Mesenchymal stem cell (in vitro differentiated cells and primary cell): ENCODE measurements at places on chromosomes 16 and 17.
A peak's percentile ranks its signal among the peaks of the same experiment; 100 is the strongest.

DNA sequence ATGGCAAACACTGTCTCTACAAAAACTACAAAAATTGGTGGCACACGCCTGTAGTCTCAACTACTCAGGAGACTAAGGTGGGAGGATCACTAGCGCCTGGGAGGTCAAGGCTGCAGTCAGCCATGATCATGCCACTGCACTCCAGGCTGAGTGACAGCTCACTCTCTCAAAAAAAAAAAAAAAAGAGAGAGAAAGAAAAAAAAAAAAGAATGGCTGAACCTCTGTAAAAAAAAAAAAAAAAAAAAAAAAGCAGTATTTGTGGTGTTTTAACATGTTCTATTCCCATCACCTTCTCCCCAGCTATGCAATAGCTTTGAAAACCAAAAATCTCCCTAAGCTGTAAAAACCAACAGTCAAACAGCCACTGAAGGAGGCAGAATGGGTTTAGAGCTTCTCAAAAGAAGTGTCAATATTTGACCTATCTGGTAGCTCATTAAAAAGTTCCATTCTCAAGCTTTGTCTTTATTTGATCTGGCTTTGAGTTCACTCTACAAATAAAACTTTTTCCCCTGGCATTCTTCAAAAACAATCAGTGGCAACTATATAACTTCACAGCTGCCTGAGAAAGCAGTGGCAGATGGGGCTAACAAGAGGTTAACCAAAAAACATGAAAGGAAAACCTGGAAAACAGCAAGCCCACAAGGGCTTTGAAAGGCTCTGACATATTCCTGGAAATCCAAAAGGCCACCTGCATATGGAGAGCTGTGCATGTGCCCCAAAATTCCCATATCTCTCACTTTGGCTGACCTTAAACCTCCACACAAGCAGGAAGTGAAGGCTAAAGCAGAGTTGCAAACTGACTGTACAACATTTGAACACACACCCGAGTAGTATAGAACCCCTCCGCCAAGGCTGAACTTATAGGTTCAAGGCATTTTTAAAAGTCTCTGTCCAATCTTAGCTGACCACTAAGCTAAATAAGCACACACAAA is 36.0 kb downstream of the USP32 start:
- H3K4me1 ChIP-seq, result peaks cover 6% of the 10 kb centered on the region
- no peak overlapping the region for H3K4me3 ChIP-seq
- H3K27ac ChIP-seq, result no peak overlapping the region

GRCh38 chr17:29836643-29837042 is 93.4 kb downstream of the SSH2 start:
- H3K4me3 ChIP-seq, result no peak overlapping the region
- peaks cover 11% of the 10 kb centered on the region for H3K4me1 ChIP-seq
- no peak overlapping the region for H3K27ac ChIP-seq
- H3K27me3 ChIP-seq, result no peaks in the 10 kb centered on the region
- no peaks in the 10 kb centered on the region for H3K36me3 ChIP-seq
- peak; percentile 80 for DNase-seq

DNA sequence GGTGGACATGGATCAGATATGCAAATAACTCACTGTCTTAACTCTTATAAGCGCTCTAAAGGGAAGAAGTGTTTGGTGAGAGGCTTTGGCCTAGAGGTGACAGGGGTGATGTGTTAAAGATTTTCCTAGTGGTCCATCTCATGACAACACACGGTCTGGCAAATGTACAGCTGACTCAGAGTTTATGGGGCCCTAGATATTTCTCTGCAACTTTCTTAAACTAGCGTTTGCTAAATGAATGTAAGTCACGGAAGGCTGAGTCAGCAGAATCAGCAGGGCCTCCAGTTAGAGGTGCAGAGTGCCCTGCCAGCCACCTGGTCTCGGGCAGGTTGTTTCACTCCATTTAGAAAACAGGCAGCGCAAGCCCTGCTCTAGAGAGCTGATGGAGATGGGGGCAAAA is 40.1 kb downstream of the CLEC16A start:
- no peak overlapping the region for H3K27ac ChIP-seq
- peak; percentile 88 for DNase-seq
- no peak overlapping the region for H3K4me3 ChIP-seq
- H3K36me3 ChIP-seq, result peaks cover 22% of the 10 kb centered on the region

DNA sequence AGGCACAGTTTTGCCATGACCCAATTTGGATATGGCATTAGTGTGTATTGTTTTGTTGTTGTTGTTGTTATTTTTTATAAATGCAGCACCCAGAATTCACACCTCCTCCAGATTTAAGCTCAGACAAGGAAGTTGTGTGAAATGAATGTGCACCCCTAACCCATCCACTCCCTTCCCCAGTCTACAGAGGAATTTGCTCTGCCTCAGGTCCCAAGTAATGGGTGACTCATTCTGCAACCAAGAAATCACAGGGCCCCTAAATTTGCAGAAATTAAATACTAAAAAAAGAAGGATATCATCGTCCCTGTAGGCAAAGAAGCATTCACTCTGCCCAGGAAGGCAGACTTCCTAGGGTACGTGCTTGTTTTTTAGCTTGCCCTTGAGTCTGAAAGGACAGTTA is 62.3 kb downstream of the CLEC16A start:
- H3K4me3 ChIP-seq, result no peak overlapping the region
- peaks cover 28% of the 10 kb centered on the region for H3K36me3 ChIP-seq
- H3K4me1 ChIP-seq, result peaks cover 7% of the 10 kb centered on the region
- no peak for DNase-seq
- no peaks in the 10 kb centered on the region for H3K27me3 ChIP-seq

DNA sequence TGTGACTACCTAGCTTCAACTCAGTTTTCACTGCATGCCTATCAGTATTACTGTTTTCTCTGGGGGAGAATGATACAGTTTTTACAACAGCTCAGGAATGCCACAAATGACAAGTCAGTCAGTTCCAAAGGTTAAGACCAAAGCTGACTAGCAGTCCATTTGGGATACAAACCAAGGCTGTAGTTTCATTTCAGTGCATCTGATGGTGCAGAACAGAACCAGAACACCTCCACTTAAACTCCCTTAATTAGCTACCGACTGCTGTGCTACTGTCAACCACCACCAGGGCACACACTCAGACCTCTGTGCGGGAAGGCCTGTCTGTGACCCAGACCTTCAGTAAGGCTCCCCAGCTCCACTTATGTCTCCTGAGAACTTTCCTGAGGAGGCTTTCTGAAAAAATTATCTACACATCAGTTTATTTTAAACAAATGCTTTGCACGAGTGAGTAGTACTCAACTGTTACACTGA is 20.4 kb downstream of the NFE2L1 start:
- no peak overlapping the region for H3K4me3 ChIP-seq
- H3K4me1 ChIP-seq, result peaks cover 4% of the 10 kb centered on the region
- DNase-seq, result peak; percentile 69
- H3K36me3 ChIP-seq, result peaks cover 54% of the 10 kb centered on the region
- H3K27ac ChIP-seq, result peak overlapping the region; percentile 41
- H3K27me3 ChIP-seq, result no peaks in the 10 kb centered on the region

GRCh38 chr16:27407133-27407532 is 5.2 kb downstream of the IL21R start:
- peaks cover 12% of the 10 kb centered on the region for H3K27me3 ChIP-seq
- DNase-seq, result no peak
- H3K4me1 ChIP-seq, result peaks cover 10% of the 10 kb centered on the region
- H3K4me3 ChIP-seq, result no peak overlapping the region
- H3K36me3 ChIP-seq, result no peaks in the 10 kb centered on the region

DNA sequence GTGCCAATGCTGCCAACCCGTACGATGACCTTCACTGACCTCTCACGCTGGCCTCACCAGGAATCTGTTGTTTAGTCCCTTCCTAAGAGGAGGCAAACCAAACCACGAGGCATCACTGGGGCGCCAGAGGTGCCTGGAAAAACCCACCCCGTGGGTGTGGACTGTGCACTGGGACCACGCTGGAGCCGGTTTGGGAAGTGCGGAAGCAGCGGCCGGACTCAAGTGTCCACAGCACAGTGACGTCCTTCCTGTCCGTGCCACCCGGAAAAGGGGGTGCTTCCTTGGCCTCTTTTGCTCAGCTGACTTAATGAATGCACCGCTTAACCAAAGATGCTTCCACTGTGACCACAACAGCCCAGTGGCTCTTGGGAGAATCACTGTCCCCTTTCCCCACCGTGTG is 9.0 kb upstream of the KIF19 start:
- no peak overlapping the region for H3K4me3 ChIP-seq
- H3K4me1 ChIP-seq, result no peaks in the 10 kb centered on the region
- no peaks in the 10 kb centered on the region for H3K36me3 ChIP-seq
- no peak for DNase-seq

DNA sequence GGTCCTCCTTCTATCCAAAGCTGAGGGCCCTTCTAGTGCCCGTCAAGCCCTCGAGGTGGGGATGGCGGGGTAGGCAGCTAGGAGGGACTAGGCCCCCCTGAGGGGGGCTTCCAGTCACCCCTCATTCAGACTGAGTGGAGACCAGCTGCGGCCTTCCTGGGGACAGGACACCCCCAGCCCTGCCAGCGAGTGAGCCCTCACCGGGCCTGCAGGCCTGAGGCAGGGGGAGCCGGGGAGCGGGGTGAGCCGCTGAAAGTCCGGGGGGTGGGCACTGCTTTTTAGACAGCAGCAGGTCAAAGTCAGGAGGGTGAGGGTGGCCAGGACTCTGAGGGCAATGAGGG is 8.7 kb upstream of the KREMEN2 start:
- peaks cover 11% of the 10 kb centered on the region for H3K36me3 ChIP-seq
- no peak overlapping the region for H3K4me3 ChIP-seq
- H3K4me1 ChIP-seq, result peaks cover 2% of the 10 kb centered on the region
- no peak overlapping the region for H3K27ac ChIP-seq
- DNase-seq, result no peak

GRCh38 chr16:11245222-11245737 is 10.7 kb downstream of the SOCS1 start:
- no peak overlapping the region for H3K27ac ChIP-seq
- peaks cover 10% of the 10 kb centered on the region for H3K4me1 ChIP-seq
- H3K36me3 ChIP-seq, result peaks cover 9% of the 10 kb centered on the region
- DNase-seq, result no peak
- no peak overlapping the region for H3K4me3 ChIP-seq
- H3K27me3 ChIP-seq, result no peaks in the 10 kb centered on the region

DNA sequence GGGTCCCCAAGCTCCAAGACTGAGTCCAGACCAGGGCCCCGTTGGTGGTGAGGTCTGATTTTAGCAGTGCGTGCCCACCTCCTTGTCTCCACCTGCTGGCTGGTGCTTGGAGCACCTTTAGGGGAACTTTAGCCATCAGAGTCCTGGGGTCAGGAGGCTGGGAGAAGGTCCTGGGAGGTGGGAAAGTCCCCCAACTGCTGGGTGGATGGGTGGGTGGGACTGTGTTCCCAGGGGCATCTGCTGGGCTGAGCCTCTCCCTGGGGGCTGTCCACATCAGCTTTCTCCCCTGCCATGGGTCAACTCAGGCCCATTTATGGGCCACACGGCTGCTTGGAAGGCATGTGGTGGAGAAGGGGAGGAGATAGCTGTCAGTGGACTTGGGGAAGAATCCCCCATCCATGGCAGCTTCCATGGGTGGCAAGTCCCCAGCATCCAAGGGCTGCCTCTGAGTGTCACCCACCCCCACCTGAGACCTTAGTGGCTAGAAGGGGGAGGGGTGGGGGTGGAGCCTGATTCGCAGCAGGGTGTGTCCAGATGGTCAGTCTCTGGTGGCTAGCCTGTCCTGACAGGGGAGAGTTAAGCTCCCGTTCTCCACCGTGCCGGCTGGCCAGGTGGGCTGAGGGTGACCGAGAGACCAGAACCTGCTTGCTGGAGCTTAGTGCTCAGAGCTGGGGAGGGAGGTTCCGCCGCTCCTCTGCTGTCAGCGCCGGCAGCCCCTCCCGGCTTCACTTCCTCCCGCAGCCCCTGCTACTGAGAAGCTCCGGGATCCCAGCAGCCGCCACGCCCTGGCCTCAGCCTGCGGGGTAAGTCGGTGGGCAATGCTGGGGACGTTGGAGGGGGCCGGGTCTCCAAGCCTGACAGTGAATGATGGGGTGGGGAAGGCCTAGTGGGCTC is at the start of gene TRPV2:
Gene TRPV2, plus strand, starts transcription at position 541 of the 894 bp plus-strand sequence. CDS start 2,098 bp downstream, outside the sequence.
- no peaks in the 10 kb centered on the region for H3K36me3 ChIP-seq
- no peak within 1 kb of the TSS for H3K27ac ChIP-seq
- no peak for DNase-seq
- H3K4me1 ChIP-seq, result peaks cover 38% of the 10 kb centered on the region

DNA sequence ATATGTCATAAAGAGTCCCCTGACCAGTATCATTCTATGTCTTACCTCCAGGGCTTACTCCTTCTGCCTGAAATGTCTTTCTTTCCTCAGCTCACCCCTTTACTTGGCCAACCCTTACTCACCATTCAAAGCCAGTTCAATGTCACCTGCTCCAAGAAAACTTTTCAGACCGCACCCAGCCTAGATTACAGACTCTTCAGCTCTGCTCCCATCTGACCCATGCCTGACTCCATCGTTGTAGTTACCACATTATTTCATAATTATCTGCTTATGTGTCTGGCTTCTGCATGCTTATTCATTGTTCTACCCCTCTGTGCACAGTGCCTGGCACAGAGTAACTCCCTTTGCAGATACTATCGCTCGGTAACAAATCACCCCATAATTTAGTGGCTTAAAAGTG is 62.5 kb upstream of the TOB1 start:
- no peak overlapping the region for H3K4me3 ChIP-seq
- H3K27ac ChIP-seq, result no peak overlapping the region
- no peak for DNase-seq
- no peaks in the 10 kb centered on the region for H3K36me3 ChIP-seq
- H3K27me3 ChIP-seq, result peaks cover 6% of the 10 kb centered on the region

DNA sequence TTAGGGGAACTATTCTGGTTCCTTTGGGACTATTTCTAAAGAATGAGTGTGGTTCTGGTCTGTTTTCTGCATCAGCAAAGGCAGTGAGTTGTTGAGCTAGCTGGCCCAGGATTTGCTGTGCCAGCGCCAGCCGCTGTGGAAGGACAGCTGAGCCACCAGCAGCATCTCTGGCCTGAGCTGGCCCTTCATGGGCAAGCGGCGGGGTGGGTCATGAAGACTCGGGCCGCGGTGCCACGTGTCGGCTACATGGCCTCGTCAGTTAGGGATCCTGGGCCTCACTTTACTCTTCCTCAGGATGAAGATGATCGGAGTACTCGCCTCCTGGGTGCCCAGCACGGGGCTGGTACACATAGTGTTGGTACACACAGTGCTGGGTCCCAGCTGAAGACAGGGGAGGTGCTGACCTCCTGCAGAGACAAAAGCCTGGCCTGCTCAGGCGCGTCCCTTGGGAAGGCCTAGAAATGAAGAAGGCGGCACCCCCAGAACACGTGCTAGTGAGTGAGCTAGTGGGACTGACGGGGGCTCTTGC is 17.9 kb upstream of the FAAP100 start:
- H3K27me3 ChIP-seq, result no peaks in the 10 kb centered on the region
- peaks cover 44% of the 10 kb centered on the region for H3K4me1 ChIP-seq
- no peak for DNase-seq

DNA sequence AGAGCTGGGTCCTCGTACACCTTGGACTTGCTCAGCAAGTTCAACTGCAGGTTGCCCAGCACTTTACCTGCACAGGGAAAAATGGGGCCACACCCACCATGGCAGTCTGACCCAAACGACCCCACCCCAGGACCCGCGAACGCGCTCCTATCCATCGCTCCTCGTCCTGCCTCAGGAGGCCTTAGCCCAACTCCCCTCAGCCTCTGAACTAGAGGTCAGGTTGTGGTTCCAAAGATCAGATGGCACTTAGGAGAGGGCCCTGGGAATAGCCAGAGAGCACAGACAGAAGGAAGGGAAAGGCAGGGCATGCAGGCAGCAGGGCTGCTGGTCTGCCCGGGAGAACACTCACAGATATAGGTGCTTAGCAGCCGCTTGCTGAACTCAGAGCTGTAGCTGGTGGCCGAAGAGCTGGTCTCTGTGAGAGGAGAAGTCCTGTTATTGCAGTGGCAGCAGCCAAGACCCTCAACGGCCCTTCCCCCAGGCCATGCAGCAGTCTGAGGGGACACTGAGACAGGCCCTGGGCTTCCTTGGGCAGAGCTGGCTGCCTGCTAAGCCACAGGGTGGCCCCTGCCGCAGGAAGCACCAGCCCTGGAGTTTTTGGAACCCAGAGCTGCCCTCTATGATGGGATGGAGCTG is 6.9 kb downstream of the ZACN start:
- H3K4me1 ChIP-seq, result peaks cover 11% of the 10 kb centered on the region
- no peak overlapping the region for H3K27ac ChIP-seq
- H3K27me3 ChIP-seq, result peaks cover 2% of the 10 kb centered on the region
- H3K4me3 ChIP-seq, result no peak overlapping the region
- no peak for DNase-seq
